HFF-Myc (cell line): ENCODE measurements at places on chromosomes 7 and 10.
A peak's percentile ranks its signal among the peaks of the same experiment; 100 is the strongest.

GRCh38 chr7:144780071-144780608 lies 55.7 kb downstream of the TPK1 start:
- DNase-seq = no peak

GRCh38 chr10:61438141-61438988 lies 14.8 kb downstream of the TMEM26 start:
- peak; percentile 67 for DNase-seq

GRCh38 chr10:75470901-75471300 lies 39.5 kb downstream of the LRMDA start:
- no peak for DNase-seq

GRCh38 chr7:76054123-76055120 lies 6.5 kb downstream of the MDH2 start:
- no peak for DNase-seq

GRCh38 chr7:16210171-16210570 lies 211.2 kb downstream of the CRPPA start:
- no peak for DNase-seq

DNA sequence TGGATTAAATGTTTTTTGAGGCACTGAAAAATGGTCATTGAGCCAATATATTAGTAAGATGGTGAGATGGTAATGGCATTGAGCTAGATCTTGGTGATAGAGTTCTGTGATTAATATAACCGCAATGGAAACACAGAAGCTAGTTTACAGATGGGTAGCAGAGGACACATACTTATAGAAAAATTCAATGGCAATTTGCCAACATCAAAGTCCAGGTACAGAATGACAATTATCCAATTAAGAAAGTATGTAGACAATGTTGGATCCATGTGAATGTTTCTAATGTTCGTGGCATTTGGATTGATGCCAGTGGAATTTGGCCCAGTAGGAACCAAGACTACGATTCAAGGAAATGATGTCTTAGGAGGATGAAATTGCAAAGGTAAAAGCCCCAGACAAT lies 187.8 kb downstream of the GNAT3 start:
- DNase-seq = peak; percentile 43

GRCh38 chr7:74092321-74092963 lies 8.8 kb downstream of the LIMK1 start:
- no peak for DNase-seq

- no peak for DNase-seq
Observed at GRCh38 chr7:77184990-77185389, 14.6 kb downstream of the FGL2 start.
